Fibroblast of skin of left biceps (primary cell): ENCODE measurements at places on chromosomes 3 and 15.
A peak's percentile ranks its signal among the peaks of the same experiment; 100 is the strongest.

- DNase-seq: no peak
Measured at GRCh38 chr3:171328419-171329082, 131.7 kb downstream of the TNIK start.

DNA sequence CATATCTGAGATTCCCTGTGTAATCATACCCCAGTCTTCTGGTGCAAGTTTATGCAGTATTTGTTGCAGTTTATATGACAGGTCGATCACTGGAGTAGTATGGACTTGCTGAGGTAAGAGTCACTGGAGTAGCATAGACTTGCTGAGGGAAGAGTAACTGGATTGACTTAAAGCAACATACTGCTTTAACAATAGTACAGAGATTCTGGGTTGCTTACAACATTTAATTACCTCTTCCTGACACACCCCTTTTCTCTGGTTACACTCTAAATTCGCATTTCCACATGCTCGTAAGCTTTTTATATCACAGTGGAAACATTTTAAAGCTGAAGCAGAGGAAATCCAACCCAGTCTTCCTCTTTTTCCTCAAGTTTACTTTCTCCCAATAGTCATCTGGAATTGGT is 11.8 kb downstream of the AAGAB start:
- DNase-seq: no peak

- no peak for DNase-seq
Measured at GRCh38 chr3:156425651-156426050, 129.3 kb downstream of the SSR3 start.

- DNase-seq: no peak
Measured at GRCh38 chr3:143265501-143266070, 146.0 kb downstream of the CHST2 start.

DNA sequence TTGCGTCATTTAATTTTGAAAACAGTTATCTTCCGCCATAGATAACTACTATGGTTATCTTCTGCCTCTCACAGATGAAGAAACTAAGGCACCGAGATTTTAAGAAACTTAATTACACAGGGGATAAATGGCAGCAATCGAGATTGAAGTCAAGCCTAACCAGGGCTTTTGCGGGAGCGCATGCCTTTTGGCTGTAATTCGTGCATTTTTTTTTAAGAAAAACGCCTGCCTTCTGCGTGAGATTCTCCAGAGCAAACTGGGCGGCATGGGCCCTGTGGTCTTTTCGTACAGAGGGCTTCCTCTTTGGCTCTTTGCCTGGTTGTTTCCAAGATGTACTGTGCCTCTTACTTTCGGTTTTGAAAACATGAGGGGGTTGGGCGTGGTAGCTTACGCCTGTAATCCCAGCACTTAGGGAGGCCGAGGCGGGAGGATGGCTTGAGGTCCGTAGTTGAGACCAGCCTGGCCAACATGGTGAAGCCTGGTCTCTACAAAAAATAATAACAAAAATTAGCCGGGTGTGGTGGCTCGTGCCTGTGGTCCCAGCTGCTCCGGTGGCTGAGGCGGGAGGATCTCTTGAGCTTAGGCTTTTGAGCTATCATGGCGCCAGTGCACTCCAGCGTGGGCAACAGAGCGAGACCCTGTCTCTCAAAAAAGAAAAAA is 1.2 kb downstream of the B2M start:
- peak; percentile 50 for DNase-seq

GRCh38 chr3:15768421-15769255 is 29.1 kb downstream of the ANKRD28 start:
- peak; percentile 95 for DNase-seq

GRCh38 chr3:146222204-146223046 is 28.5 kb downstream of the PLSCR4 start:
- DNase-seq: no peak

DNA sequence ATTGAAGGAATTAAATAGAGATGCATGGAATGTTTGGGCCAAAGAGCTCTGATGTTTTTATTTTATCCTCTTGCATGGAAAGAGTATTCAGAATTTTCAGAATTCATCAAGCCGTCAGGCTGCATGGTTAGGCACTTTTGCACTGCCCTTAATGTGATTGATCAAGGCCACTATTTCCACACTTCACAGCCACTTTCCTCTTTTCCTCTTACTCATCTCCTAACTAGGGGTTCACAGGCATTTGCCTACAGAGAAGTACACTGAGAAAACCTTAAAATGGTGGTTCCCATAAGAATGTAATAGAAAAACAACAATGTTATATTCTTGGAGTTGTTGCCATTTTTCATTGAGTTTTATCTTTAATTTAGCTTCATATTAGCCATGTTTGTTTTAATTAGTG is 10.9 kb downstream of the SLC35A5 start:
- DNase-seq: no peak

- DNase-seq: no peak
Measured at GRCh38 chr3:34504775-34505174, 706.3 kb downstream of the PDCD6IP start.

- DNase-seq: no peak
Measured at GRCh38 chr3:154122552-154122911, 1.3 kb downstream of the ARHGEF26 start.
